ENCODE measurements at places on chromosomes 6 and 20.

DNA sequence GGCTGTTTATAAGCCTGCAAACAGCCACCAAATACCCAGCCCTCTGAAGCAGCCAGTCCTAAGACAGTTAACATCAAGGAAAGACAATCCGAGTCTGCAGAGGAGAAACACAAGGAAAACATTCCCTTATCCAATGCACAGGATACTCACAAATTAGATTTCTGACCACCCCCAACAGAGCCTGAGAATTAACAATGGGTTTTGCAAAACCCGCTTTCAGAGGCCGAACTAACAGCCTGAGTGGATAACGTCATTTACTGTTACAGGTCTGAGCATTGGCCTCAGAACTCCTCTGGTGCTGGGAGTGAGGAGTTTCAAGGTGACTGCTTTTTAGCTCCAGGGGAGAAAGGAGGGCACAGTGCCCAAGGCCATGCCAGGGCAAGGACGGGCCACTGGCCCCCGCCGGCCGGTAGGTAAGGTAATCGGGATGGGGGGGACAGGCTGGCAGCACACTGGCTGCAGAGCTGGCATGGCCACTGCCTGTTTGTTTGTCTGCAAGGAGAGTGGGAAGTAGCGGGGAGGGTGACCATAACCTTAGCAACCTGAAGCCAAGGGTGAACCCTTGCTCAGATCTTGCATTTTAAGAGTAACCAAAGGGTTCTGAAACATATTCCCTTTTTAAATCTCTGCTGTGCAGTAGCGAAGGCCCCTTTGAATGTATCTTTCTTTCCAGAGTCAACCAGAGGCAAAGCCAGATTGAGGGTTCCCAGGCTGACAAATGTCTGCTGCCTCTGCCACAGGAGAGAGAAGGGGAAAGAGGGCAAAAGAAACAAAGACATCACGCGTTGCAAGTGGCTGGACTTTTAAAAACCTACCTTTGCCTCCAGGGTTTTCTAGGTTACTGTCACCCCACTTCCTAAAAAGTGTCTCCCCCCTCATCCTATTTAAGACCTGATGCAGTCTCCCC, 3.9 kb downstream of the ZMYND8 start:
- no peak for DNase-seq

DNA sequence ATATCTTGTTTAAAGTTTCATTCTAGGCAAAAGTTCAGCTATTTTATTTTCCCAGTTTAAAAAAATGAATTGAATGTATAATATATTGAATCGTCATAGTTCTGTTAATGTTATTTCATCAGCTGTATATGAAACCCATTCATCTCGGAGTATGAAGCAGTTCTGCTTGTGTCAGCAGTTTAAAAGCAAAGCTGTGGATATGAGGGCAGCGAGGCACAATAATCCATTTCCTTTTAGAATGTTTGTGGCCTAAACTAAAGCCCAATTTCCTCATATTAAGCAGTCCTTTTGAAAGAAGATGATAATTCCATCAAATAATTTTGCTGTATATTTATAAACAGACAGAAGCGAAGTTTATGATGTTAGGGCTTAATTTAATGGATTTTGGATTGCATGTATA, 300.1 kb downstream of the SAMD5 start:
- DNase-seq, result no peak

DNA sequence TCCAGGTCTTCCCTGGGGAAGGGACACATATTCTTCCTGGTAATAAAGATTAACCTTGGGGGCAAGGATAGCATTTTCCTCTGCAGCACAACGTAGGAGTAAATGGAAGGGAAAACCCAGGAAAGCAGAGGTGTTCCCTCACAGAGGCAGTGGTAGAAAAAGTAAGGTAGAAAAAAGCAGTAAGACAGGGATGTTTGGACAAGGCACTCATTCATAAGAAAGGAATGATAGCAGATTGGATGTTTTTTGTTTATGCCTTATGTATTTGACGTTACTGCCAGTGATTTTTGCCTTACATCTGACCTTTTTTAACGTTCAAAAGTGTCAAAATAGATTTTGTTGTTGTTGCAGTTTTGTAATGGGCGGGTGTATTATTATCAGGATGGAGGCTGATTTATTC, 395.0 kb downstream of the CDKAL1 start:
- DNase-seq, result no peak

GRCh38 chr20:44884907-44885391, 556 bp upstream of the YWHAB start:
- DNase-seq, result no peak

GRCh38 chr6:7214468-7214867, 98.5 kb downstream of the SSR1 start:
- DNase-seq, result no peak

DNA sequence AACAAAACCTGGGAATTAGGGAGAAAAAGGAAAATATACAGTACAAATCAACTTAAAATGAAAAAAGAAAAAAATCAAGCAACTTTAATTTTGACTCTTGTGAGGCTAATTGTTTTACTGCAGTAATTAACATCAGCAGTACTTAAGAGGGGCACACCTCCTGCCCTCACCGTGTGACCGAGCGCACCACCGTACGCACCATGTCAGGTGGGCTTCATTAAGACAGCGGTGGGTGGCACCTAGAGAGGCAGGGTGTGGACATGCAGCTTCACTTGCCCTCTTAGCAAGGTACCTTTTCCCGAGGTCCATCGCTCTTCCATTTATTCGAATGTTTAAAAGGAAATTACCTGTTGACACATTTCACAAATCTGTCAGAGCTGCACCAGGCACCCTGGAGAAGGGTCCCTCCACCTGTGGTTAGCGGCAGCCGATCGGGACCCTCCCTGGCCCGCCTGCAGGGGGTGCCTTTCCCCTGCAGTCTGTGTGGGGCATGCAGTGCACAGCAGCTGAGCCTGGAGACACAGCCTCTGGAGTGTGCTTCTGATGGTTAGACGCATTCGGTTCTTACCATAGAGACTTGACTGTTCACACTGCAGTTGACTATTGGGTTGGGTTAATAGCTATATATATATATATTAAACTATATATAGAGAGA, 184.1 kb downstream of the TMEM242 start:
- DNase-seq, result no peak

DNA sequence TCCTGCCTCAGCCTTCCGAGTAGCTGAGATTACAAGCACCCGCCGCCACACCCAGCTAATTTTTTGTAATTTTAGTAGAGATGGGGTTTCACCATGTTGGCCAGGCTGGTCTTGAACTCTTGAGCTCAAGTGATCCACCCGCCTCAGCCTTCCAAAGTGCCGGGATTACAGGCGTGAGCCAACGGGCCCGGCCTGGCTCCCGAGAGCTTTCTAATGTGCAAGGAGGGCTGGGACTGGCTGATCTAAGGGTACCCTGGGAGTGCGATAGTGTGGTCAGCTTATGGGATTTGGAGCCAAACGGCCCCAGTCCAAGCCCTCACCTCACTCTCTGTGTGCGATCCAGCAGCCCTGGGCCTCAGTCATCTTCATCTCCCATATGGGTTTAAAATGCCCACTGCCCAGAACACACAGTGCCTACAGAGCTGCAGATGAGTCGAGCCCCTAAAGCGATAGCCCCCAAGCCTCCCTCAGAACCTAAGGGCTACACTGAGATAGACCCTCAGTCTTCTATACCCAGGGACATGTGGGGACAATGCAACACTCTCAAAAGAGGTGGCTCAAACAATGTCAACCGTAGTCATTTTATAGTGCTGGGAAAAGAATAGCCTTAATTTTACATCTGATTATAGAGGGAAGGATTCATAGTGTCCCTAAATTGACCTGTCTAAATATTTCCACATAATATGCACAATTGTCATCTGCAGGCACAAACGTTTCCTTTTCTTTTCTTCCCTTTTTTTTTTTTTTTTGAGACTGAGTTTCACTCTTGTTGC, 50.1 kb downstream of the SSR1 start:
- no peak for DNase-seq

DNA sequence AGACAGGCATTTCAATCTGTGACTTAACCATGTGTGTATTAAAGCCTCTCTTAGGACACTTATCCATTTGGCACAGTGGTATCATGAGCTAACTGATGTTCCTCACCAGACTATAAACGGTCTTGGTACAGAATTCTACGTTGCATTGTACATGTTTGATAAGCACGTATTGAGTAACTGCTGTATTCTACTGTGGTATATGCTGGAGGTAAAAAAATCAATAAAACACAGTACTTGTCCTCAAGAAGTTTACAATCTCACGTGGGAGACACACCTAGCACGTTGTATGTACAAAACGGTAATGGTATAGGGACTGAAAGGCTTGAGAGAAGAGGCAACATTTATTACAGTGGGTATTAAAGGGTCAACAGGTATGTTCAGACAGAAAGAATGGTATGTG, 33.2 kb upstream of the FAM83C start:
- DNase-seq, result no peak

DNA sequence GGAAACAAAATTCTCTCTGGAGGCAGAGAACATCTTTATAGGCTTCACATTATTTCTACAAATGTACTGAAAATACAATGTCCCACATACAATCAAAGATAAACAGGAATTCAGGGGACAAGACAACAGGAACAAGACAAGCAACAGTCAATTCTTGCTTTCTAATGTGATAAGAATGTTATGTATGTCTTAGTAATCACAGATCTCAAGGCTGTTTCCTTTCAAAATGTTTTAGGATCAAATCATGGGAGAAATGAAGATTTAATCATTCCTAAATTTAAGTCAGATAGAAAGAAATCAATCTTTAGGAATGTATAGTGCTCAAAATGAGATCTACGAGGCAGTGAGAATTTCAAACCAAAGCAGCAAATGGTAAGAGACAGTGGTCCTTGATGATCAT, 32.1 kb downstream of the NEDD9 start:
- DNase-seq, result no peak

DNA sequence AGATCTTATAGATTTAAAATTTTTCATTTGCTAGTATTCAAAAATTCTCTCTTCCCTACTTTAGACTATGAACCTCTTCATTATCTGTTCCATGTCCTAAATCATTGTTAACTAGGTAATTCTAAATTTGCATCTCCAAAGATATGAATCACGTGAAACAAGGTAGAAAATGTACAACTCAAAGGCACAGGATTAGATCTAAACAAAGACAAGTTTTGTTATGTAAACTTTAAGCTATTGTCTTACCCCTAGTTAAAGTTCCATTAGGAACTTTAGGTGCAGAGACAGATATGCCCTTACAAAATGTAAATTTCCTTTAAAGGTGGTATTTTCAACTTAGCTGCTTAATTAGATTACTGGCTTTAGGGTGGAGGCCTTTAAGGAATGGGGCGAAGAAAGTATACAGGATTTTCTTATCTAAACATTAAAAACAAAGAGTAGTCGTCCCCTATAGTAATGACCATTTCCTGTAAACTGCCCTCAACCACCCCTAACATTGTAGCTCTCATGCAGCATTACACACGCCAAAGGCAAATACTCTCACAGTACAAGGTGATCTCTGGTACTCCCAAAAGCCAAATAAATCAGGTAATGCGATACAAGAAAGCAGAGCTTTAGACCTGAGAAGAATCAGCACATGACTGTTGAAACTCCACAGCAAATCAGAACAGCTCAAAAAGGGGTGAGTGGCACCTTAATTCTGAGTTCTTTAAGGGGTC, 57.4 kb upstream of the MRAP2 start:
- no peak for DNase-seq

DNA sequence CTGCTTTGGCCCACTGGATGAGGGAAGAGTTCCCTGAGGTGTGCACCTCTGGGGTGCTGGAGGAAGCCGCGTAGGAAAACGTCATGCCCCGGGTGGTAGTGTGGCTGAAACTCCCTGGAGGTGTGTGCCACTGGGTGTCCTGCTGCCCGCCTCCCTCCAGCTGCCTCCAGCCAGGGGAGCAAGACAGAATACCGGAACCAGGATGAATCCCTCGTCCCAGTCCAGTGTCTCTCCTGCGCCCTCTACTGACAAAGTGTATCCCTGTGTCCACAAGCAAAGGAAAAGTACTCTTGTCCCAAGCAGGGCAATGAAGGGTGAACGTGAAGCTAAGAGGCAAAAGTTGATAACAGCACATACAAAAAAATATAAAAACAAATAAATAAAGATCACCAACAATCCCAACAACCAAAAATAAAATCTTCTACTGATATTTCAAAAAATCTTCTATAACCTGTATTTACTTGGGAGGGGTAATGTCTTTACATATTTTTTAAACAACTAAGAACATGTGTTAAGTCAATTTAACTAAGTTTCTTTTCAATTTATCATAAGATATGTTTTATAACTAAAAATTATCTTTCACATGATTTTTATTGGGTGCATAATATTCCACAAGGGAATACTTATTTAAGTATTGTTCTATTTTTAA, 437.6 kb downstream of the MAFB start:
- no peak for DNase-seq

GRCh38 chr6:151014404-151015100, 149.1 kb downstream of the MTHFD1L start:
- DNase-seq, result peak; percentile 57

DNA sequence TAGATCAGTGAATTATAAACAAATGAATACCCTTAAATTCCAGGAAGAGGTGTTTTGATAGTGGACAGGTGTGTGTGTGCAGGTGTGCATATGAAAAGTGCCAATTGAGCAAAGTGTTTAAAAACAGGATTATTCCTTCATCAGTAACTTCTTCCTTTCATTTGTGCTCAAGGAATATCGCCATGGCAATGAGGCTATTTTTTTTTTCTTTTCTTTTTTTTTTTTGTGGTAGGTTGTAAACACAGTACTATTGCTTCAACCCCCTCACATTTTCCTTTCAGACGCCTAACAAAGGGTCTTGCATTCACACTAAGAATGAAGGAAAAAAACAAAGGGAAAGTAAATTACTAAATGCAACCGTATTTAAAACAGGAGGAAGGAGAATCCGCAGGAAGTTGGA, 2.0 kb upstream of the HSPA1B start:
- no peak for DNase-seq

DNA sequence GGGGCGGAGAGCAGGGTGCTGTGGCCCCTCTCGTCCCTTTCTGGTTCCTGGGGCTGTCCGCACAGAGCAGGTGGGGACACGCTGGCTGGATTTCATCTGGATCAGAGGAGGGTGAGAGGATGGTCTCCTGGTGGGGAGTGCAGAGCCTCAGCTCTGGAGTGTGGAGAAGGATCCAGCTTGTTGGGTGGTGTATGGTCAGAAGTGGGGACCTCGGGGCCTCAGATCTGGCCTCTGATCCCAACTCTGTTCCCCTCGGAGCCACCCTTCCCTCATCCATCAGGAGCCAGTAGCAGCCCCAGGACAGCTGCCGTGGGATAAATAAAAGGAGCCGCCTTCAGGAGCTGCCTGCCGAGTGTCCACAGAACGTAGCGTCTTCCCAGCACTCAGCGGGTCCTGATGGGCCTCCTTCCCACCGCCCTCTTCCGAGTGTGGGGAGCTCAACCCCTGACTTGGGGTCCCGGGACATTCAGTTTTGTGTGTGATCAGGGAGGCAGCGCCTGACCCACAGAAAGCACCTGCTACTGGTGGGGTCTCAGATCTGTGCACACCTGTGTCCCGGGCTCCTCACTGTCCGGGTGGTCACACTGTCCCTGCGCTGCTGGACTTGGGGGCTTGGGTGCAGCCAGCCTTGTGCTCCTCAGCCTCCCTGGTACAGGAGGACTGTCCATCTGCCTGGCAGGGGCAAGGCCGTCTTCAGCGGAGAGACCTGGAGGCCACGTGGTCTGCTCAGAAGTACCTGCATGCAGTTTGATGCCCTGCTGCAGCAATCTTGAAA, 25.4 kb upstream of the BHLHE23 start:
- DNase-seq, result no peak

Measured in stimulated activated CD4-positive, alpha-beta T cell treated with anti-CD3 and anti-CD28 coated beads, Interleukin-1b, Interleukin-23, amount 100 ng/mL, for 48 hours (primary cell).